Testis (tissue), 5 donors: ENCODE measurements at places on chromosomes 3 and 15. TPM values are rescaled to one million over a fixed set of nuclear protein-coding genes. Genes with fewer than 3 reads are reported as not detected.

The RBPMS2 gene
- 9.7 TPM for polyA plus RNA-seq

The SST gene
- 0.84 TPM for polyA plus RNA-seq

The RYR3 gene
- polyA plus RNA-seq, result 4.4 TPM

The METTL6 gene
- 42.9 TPM for polyA plus RNA-seq

The OR4F15 gene
- not detected for polyA plus RNA-seq

The ARL14 gene
- not detected for polyA plus RNA-seq
